CD4-positive, alpha-beta T cell treated with Interferon gamma for 1 hour (primary cell): ENCODE measurements at places on chromosomes 16 and 17.

GRCh38 chr17:21524211-21524591 lies 148.0 kb downstream of the KCNJ12 start:
- DNase-seq: no peak

GRCh38 chr16:2467528-2468232 lies 3.4 kb upstream of the NTN3 start:
- no peak for DNase-seq

DNA sequence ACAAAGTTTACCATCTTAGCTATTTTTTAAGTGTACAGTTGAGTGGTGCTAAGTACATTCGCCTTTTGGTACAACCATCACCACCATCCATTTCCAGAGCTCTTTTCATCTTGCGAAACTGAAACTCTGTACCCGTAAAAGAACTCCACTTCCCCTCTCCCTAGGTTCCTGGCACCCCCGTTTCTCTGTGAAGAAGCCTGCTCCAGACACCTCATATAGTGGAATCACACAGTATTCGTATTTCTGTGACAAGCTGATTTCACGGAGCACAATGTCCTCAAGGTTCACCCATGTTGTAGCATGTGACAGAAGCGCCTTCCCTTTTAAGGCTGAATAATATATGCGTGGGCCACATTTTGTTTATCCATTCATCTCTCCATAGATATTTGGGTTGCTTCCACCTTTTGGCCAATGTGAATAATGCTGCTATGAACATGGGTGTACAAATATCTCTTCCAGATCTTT lies 54.2 kb upstream of the MAP3K14 start:
- no peak for DNase-seq

DNA sequence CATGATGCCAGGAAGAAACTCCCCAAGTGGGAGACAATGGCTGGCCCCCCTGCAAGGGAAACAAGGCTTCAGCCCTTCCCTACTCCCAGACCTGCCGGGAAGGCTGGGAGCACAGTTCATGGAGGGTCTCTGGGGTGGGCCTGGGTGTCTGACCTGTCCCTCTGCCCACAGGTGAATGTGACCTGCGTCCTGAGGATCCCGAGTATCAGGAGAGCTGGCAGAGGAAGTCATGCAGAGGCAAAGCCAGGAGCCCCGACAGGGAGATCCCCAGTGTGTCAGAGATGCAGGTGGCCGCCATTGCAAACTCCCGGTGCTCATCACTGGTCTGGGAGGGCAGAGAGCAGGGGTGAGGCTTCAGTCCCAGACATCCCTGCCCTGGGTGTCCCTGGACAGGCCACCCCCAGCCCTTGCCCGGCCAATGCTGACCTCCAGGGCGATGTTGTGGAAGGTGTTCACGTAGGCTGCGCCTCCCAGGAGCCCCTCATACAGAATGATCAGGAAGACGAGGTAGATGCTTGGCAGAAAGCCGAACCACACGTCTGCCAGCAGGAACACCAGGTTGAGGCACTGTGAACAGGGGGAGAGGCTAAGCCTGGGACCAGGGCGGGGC lies 5.3 kb upstream of the NPIPB7 start:
- no peak for DNase-seq

- DNase-seq: no peak
Measured at GRCh38 chr16:47258874-47259461, 115.2 kb upstream of the NETO2 start.

DNA sequence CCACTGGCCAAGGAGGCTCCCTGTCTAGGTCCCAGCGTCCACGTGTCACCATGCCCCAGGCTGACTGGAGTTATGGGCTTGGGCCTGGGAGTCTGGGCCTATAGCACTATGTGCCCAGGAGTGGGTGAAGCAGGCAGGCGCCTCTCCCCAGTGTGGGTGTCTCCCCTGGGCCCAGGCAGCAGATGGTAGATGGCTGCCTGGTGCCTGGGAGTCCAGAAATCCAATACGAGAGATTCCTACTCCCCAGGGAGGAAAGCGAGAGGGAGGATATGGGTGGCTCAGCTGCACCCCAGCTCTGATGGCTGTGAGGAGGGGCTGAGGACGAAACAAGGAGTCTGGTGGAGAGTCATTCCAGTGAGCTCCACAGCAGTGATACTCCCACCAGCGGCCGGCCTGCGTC lies 5.0 kb downstream of the KCNH6 start:
- DNase-seq: no peak

DNA sequence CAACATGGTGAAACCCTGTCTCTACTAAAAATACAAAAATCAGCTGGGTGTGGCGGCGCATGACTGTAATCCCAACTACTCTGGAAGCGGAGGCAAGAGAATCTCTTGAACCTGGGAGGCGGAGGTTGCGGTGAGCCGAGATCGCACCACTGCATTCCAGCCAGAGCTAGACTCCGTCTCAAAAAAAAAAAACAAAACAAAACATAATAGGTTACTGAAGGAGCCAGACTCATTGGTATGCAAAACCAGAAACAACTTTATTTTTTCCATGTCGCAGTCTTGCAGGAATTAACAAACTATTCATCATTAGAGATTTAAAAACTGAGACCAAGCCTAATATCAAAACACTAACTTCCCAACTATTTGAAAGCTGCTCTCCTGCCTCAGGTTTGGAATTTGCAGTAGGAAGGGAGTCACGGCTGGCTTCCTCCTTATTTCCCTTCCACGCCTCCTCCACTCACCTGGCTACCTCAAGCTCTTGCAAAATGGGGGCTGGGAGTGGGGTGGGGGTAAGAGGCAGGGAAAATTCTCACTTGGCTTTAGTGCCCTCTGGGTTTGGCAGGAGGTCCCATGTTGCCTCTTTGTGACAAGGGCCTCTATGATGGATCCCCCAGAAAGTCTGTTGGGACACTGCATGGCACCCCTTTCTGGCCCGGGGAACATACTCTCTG lies 34.1 kb upstream of the MYH10 start:
- DNase-seq: no peak

DNA sequence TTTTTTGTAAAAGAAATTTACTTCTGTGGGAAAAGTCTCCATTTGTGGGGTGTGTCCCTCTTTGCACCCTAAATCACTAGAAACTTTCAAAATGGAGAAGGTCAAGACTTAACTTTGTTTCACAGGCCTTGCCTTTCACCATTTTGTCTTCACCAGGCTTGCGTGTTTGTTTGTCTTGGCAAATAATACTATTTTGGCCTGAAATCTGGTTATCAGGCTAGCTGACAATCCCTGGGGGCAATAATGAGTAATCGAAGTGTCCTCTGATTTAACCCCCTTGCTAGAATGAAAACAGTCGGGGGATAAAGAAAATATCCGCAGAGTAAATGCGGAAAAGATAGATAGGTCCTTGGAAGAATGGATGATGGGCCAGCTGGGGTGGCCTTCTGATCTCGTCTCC lies 34.5 kb downstream of the SLC39A11 start:
- DNase-seq: no peak

- DNase-seq: no peak
Measured at GRCh38 chr17:59139939-59140338, 15.0 kb downstream of the SKA2 start.

DNA sequence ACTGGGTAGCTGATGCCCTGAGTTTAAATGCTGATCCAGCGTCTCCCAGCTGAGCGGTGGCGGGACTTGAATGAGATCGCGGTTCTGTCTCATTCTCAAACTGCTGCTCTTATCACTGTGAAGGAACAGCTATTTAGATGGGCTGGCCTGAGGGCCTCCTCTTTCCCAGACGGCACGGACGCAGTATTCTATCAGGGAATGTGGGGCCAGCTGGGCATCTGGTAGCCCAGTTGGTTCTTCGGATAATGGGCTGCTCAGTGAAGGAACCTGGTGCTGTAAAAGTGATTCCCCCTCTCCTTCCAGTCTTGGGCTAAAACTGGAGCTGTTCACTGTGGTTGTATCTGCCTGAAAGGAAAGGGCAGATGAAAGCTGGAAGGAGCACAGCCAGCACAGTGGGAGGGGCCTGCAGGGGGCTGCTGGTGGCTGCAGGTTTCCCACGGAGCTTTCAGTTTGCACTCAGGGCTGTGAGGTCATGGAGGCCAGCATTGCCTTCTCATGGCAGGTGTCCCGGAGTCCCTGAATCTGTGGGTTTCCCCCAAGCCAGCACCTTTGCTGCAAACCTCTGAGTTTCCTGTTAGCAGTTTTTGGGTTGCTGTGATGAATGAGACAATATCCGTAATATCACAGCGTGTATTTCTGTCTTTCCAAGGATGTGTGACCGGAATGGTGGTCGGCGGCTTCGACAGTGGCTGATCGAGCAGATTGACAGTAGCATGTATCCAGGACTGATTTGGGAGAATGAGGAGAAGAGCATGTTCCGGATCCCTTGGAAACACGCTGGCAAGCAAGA lies 3.6 kb downstream of the IRF8 start:
- peak; percentile 80 for DNase-seq

DNA sequence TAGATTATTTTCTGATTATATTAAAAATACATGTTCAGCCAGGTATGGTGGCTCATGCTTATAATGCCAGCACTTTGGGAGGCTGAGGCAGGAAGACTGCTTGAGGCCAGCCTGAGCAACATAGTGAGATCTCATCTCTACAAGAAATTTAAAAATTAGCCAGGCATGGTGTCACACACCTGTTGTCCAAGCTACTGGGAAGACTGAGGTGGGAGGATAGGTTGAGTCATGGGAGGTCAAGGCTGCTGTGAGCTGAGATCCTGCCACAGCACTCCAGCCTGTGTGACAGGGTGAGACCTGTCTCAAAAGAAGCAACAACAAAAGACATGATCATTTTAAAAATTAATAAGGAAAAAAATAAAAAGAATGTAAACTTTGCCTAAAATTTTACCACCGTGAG lies 40.7 kb downstream of the PRAC1 start:
- no peak for DNase-seq

DNA sequence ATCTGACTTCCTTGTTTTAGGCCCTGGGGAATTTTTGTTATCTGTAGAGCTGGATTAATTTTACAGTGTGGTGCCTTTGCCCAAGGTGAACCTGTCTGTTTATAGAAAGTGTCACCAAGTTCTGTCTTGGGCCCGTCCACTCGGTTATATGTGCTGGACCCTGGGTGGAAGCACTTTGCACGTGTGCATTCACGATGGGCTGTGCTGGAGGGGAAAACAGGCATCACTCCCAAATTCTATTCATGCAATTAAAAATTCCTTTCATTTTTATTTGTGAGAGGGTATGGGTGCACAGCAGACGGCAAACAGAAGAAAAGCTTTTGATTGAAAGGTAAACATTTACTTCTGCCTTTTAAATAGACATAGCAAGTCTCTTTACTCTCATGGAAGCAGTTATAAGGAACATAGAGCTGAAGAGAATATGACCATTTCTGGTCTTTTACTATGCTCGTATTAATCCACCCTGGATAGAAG lies 101.2 kb downstream of the WWOX start:
- no peak for DNase-seq

- no peak for DNase-seq
Measured at GRCh38 chr17:48002916-48003416, 32.1 kb downstream of the CDK5RAP3 start.

DNA sequence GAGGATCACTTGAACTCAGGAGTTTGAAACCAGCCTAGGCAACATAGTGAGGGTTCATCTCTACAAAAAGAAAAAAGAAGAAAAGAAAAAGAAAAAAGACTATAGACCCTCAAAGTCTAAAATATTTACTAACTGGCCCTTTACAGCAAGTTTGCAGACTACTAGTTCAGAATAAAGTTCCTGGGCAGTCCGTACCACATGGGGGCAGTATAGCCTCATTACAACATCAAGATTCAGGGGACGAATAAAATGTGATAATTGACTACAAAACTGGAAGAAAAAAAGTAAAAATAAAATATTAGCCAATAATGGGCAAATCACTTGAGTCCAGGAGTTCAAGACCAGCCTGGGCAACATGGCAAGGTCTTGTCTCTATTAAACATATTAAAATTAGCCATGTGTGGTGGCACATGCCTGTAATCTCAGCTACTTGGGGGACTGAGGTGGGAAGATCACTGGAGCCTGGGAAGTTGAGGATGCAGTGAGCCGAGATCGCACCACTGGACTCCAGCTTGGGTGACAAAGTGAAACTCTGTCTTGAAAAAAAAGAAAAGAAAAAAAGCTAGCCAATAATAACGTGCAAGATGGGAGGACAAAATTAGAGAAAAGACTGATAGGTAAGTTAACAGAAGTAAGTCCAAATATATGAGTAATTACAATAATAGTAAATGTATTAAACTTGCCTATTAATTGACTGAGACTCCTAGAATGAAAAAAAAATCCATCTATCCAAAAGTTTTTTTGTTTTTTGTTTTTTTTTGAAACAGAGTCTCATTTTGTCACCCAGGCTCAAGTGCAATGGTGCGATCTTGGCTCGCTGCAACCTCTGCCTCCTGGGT lies 129.4 kb upstream of the SEC14L1 start:
- peak; percentile 14 for DNase-seq

GRCh38 chr17:57092171-57092570 lies 7.1 kb downstream of the AKAP1 start:
- DNase-seq: no peak

- no peak for DNase-seq
Measured at GRCh38 chr17:38343608-38344419, at the start of gene GPR179. Gene GPR179, minus strand, starts transcription at chr17:38343956. Its CDS starts 167 bp downstream, at chr17:38343789.
